ENCODE measurements at places on chromosomes 5 and 9. TPM values are rescaled to one million over a fixed set of nuclear protein-coding genes. Genes with fewer than 3 reads are reported as not detected.

DNA sequence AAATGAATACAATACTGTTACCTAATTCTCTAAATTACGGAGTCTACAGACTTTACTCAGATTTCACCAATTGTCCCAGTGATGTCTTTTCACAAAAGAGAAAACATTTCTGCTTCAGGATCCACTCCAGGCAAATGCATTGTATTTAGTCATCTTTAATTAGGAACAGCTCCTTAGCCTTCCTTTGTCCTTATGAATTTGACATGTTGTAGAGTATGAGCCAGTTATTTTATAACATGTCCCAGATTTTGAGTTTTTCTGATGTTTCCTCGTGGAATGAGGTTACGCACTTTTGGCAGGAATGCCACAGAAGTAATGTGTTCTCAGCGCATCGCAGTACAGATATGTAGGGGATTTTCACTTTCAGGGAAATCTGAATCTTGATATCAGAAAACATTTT lies 10.5 kb downstream of the HABP4 start:
- no peaks in the 10 kb centered on the region for H3K27me3 ChIP-seq
- peaks cover 5% of the 10 kb centered on the region for H3K4me1 ChIP-seq
- no peak for DNase-seq
- H3K4me3 ChIP-seq = no peak overlapping the region

The SFXN1 gene
- 55.9 TPM for total RNA-seq

DNA sequence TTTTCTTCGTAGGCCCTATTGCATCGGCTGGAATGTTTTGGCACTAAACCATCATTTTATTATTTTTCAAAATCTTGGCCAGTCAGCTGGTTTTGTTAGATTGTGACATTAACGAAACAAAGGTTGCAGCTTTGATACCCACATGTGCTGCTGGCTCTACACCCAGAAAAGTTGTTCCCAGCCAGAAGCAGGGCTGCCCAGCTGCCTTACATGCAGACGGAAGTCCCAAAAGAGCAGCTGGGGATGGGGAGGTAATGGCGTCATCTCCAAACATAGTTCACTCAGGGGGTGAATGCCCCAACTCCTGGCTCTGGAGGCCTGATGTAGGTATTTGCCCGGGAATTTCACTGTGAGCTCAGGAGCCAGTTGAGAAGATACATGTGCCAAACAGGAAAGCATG lies 23.3 kb downstream of the TMEM171 start:
- H3K4me3 ChIP-seq = no peak overlapping the region
- H3K27me3 ChIP-seq = no peaks in the 10 kb centered on the region
- DNase-seq = no peak
- H3K36me3 ChIP-seq = no peaks in the 10 kb centered on the region
- no peak overlapping the region for H3K27ac ChIP-seq
- no peaks in the 10 kb centered on the region for H3K4me1 ChIP-seq

GRCh38 chr9:127095411-127095810 lies 27.0 kb downstream of the ANGPTL2 start:
- H3K36me3 ChIP-seq = peaks cover 47% of the 10 kb centered on the region
- peaks cover 22% of the 10 kb centered on the region for H3K4me1 ChIP-seq
- no peak for DNase-seq

The TLR4 gene
- 35.2 TPM for total RNA-seq

The CARD9 gene
- total RNA-seq = 2.3 TPM
